ENCODE measurements at places on chromosomes 7 and 10.
A peak's percentile ranks its signal among the peaks of the same experiment; 100 is the strongest.

DNA sequence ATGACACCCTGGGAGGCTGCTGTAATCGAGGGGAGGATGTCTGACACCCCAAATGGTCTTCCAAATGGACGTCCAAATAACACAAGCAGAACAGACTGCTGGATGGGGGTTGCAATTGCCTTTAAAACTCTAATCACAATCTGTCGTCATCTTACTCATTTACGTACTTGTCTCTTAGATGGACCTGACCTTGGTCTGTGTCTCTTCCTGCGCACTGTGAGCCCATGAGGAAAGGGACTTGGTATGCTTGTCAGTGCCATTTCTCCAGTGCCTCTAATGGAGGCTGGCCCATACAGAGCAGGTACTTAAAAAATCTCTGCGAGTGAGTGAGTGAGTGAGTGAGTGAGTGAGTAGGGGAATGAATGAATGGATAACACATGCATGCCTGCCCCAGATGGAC, 93.3 kb downstream of the DLG5 start:
- no peak for DNase-seq

DNA sequence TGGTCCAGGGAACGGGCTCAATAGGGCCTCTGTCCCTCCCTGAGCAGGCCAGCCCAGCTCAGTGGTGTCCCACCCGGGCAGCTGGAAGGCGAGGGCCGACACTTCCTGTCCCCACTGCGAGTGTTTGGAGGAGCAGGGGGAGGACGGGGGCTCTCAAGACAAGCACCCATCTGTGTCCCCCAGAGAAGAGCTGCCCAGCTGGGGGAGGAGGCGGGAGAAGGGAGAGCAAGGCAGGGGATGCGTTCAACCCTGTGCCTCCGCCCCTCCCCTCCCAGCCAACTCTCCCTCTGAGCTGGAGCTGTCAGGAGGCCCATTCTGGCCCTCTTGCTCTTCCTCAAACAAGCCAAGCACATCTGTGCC, 35.7 kb downstream of the ZCCHC24 start:
- no peak for DNase-seq

DNA sequence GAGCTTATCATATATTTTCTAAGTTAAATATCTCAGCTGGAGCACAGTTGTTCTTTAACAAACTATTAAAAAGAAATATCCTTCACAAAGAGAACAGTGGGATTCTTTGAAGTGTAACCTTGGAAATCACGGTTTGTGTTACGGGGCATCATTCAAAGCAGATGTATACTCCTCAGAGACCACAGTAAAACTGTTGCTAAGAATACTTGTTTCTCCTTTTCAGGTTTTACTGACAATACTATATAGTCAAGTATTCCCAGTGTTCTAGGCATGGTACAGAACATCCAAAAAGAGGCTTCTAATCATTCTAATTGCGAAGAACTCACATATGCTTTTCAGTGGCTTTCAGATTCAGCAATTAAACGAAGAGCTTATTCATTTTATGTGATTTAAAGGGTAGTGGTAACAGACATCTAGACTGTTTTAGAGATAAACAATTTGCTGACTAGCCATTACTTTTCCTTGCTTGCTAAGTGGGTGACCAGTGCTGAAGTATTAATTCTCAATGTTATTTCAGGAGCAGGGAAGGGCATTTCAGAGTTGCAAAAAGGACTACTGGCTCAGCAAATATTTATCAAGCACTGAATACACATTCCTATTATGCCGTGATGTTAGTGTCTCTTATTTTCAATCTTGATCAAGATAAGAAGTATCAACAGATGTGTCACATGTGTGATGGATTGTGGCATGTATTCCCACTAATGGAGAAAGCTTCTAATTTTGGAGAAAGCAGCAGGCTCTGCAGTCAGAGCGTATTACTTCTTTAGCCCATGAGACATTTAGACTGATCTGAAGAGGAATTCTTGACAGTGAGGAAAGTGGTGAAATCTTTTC, 236.8 kb downstream of the RNLS start:
- no peak for DNase-seq

DNA sequence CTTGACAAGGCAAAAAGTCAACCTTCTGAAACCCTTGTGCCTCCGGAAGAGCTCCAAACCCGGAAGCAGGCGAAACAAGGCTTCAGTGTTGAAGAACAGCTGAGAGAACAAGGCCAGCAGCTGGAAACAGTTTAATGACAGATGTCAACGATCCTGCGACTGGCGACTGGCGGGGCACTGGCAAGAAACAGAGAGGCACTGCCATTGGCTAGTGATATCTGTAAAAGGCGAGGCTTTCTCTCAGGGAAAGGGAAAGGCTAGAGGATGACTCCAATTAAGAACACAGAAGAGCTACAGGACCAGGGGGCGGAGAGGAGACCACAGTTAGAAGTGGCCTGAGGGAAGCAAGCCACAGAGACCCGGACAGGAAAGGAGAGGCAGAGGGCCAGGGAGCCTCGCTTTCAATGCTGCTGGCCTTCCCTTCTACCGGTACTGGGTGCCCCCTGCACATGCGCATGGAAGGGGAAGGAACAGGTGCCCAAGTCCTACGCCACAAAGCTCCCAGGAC, 19.4 kb downstream of the ITGB1 start:
- DNase-seq: no peak

- DNase-seq: no peak
These were observed 564.2 kb downstream of the TCERG1L start for GRCh38 chr10:130747356-130747755.

DNA sequence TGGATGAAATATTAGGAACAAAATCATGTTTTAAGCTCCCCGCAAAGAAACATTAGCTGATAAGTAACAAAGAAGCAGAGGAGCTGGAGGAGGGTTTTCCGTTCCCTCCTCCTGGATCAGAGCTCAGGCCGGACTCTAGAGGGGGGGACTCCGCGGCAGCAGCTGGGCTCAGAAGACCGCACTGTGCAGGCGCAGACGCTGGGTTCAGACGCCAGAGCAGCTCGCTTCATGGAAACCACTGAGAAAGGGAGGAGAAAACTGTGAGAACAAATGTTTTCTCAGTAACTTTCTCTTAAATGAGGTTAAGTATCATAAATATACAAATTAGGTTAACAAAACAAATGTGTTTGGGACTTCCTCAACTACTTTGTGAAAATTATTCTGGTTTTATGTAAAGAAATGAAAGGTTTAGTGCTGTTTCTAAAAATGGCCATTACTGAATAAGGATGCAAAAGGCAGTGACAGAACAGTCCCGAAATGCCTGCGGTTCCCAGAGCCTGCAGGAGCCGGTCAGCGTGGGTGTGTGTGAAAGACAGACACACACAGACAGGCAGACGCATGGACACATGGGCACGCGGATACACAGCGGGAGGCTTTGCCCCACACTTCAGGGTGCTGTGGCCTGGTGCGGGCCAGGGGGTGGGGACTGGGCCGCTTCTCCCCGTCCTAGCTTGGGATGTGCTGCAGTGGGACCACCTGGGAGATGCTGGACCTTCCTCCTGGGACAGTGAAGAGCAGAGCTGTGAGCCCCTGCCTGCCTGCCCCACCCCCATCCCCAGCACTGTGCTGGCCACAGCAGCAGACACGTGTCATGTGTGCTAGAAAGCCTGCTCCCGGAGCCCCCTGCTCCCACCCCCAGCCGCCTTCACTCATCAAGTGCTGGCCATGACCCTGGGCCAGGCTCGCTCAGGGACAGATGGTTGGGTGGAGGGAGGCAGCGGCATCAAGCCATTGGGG, 20.3 kb upstream of the ADGRA1 start:
- no peak for DNase-seq

DNA sequence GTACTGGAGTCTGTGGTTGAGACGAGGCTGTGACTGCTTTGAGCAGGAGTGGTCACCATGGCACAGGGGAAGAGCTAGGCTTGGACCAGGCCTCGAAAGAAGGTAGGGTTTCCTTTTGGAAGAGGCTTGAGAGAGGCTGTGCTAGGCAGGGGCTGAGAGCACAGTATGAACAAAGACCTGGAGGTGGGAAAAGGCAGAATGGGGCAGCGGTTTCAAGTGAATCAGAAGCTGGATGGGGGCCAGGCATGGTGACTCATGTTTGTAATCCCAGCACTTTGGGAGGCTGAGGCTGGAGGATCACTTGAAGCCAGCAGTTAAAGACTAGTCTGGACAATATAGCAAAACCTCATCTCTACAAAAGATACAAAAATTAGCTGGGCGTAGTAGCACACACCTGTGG, 65.9 kb downstream of the CLIP2 start:
- DNase-seq: peak; percentile 44

DNA sequence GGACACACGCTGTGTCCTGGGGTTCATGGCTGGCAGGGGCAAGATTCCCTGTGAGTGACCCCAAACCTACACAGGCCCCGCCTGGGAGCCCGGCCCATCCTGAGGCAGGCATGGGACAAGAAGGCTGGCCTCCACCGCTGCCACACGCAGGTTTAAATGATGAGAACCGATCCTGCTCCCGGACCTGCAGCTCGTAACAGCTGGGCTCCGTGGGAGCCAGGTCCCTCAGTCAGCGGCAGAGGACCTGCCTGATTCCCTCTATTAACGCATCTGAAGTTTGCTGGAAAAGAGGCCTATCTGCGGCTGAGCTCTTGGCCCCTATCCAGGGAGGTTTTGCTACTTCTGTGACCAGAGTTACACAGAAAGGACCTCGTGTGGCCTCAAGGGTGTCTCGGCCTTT, 112.3 kb downstream of the VIPR2 start:
- DNase-seq: no peak

DNA sequence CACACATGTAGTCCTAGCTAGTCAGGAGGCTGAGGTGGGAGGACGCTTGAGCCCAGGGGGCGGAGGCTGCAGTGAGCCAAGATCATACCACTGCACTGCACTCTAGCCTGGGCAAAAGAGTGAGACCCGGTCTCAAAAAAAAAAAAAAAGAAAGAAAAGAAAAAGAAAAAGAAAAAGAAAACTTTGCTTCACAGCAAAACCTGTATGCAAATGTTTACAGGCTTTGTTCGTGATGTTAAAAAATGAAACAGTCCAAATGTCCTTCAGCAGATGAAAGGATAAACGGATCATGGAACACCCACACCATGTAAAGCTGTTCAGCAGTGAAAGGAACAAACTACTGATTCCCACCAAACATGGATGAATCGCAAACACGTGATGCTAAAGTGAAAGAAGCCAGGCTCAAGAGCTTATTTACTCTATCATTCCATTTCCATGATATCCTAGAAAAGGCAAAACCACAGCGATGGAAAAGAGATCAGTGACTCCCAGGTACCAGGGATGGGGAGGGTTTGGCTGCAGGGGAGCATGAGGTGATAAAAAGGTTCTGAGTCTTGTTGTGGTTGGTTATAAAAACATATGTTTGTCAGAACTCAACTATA, 15.1 kb downstream of the LRRC20 start:
- no peak for DNase-seq

DNA sequence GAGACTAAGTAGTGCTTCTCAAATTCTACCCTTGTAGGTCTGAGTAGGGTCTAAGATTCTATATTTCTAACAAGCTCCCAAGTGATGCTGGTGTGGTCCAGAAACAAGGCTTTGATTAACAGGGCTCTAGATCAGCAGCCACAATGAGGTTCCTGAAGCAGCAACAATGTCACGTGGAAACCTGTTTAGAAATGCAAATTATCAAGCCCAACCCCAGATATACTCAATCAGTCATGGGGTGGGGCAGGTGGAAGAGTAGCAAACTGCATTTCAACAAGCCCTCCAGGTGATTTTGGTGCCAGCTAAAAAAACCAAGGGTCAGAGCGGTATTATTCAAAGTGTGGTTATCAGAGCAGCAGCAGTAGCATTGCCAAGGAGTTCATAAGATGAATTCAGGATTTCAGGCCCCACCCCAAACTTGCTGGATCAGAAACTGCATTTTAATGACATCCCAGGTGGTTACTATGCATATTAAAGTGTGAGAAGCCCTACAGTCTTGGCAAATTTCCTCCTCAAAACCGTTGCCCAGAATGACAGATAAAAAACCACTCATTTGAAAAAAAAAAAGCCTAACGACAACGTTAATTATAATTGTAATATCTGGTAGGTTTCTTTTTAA, 199.2 kb downstream of the AHR start:
- no peak for DNase-seq

DNA sequence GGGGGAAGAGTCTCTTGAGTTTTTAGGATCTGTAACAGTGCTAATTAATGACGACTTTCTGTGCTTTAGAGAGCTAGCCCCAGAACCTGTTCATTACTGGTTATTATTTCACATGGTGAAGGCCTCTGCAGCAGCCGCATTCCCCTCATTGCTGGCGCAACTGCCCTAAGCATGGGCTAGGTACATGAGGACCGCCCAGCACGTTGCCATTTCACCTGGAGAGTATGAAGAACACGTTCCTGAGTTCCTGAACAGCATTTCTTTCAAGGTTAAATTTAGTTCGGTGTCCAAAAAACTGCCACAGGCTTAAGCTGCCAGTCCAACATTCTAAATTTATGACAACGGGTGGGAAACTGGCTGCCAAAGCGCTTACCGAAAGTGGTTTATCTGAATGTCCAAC, 177.0 kb downstream of the DNAH11 start:
- DNase-seq: no peak

- DNase-seq: no peak
These were observed 235.7 kb upstream of the SEMA3C start for GRCh38 chr7:81154565-81154964.

DNA sequence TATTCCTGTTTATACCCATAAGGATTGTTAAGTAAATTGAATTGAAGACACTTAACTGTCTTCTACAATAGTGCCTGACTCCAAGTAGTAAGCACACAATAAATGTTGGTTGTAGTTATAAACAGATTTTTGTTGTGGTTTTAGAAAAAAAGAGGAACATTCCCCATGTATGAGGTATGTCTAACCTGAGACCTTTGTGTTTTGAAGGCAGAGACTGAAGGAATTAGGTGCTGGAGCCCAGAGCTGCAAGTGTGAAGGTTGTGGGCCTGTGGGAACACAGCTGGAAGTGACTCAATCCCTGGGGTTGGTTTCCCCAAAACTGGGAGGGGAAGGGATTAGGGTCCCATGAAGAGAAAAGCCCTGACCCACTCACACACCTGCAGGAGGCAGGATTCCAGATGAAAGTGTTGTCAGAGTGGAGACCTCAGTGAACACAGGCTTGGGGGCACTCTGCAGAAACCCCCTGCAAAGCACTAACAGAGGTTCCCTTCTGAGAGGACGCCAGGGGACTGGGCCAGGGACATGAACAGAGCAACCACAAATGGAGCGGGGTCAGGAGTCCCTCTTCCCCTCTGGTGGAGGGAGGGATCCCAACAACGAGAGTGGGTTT, 265.1 kb upstream of the KLF14 start:
- no peak for DNase-seq

- no peak for DNase-seq
These were observed 387.8 kb downstream of the SEMA3D start for GRCh38 chr7:84799106-84799505.

- DNase-seq: no peak
These were observed 115.8 kb upstream of the ITGB1 start for GRCh38 chr10:33073641-33074415.

- DNase-seq: no peak
These were observed 14.4 kb downstream of the FFAR4 start for GRCh38 chr10:93580828-93581227.

DNA sequence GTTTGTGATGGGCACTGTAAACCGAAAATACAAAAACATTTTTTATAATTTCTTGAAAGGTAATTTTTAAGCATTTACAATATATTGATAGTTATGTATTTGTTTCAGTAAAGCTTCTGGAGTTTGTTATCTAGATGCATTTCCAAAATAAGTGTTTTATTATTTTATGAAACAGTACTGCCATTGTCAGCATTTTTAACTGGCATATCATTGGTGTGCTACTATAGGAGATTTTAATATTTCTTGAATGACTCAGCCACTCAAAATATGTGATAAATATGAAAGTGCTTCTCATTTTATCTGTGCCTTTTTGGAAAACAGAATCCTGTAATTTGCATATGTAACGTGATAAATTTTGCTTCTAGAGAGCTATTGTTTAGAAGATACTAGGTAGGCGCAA, 97.9 kb downstream of the ANKIB1 start:
- no peak for DNase-seq

Data from activated CD4-positive, alpha-beta T cell treated with anti-CD3 and anti-CD28 coated beads for 36 hours (primary cell).